ENCODE measurements at places on chromosomes 3 and 15.

DNA sequence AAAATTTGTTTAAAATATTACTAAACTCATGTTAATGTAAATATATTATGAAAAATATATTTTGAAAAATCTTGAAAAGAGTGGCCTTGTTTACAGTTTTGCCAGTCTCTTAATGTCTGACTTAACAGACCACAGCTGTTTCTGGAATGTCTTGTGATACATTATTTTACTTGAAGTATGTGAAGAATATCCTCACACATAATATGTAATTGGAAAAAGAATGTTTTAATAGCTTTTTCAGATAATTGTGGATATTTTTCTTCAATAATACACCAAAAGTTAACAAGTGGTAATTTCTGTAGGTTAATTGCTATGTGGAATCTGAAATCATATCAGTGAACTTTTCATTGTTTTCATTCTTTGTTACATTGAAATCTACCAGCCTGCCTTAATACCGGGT, 101.3 kb downstream of the UBE2E2 start:
- no peak for DNase-seq

DNA sequence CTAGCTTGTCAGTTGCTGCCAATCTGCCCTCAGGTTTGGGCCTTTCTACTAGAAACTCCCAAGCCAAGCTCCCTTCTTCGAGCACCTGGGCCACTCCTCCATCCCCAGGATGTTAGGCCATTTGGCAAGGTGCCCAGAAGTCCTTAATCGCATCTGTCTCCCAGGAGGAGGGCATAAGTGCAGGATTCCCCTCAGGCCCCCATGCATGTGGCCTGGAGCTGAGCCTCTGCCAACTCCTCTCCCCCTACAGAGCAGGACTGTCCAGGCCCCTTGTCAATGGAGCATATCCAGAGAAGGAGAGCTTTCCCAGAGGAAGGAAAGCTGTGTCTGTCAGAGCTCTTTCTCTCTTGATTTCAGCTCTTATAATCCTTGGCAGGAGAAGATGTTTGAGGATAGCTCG, 182.6 kb upstream of the ROPN1 start:
- DNase-seq = peak; percentile 98

DNA sequence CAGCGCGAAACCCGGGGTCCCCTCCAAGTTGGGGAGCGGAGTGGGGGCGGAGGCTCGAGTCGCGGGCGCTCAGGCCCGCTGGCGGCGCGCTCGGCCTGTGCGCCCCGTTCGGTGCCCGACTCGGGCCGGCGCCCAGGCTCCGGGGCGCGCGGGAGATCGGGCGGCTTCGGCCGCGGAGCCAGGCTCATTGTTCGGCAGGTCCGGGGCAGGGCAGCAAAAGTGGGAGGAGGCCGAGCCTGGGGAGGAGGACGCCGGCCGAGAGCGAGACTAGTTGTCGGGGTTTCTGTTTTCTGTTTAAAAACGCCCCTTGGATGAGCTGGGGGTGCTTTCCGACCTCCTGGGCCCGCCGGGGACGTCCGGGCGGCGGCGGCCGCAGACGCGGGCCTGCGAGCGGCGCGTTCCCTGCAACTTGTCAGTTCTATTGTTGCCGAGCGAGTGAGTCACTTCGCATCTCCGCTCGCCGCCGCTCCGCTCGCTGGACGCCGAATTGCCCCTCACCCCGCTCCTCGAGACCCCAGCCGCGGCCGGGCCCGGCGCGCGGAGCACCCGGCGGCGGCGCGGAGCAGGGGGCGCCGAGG, 676 bp downstream of the TCF12 start:
- DNase-seq = peak; percentile 82

GRCh38 chr3:161925749-161926360, 429.2 kb downstream of the OTOL1 start:
- no peak for DNase-seq

DNA sequence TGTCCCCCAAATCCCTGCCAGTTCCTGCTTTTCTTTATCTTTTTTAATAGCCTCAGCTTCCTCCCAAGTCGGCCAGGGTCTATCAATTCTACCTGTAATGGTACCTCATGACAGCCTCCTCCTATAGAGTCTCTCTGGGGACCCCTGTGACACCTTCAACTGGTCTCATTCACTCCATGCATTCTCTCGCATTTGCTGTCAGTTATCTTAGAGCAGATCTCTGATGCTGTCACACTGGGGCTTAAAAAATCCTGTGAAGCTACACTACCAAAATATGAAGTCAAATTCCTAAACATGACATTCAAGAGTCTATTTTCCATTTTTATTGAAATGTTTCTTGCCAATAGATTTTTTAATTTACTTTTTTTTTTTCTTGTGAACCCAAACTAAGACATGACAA, 5.5 kb downstream of the VPS39 start:
- no peak for DNase-seq

GRCh38 chr3:195553268-195553667, 10.1 kb upstream of the PPP1R2 start:
- DNase-seq = no peak

DNA sequence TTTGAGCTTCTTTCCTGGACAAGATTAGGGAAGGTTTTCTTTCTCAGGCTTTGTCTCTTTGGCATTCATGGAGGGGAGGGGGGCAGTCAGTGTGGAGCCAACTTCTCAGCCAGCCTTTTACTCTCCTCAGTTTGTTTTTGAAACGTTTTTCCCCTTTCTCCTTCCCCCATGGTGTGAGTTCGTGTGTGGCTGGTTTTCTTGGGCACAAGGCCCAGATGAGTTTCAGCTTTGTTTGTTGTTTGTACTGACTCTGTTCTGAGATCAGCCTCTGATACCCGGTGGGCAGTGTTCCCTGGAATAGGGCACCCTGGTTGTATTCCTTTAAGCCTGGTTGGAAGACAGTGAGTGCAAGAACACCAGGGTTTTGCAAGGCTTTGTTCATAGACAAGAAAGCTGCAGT, 168.2 kb upstream of the RARB start:
- DNase-seq = peak; percentile 20

DNA sequence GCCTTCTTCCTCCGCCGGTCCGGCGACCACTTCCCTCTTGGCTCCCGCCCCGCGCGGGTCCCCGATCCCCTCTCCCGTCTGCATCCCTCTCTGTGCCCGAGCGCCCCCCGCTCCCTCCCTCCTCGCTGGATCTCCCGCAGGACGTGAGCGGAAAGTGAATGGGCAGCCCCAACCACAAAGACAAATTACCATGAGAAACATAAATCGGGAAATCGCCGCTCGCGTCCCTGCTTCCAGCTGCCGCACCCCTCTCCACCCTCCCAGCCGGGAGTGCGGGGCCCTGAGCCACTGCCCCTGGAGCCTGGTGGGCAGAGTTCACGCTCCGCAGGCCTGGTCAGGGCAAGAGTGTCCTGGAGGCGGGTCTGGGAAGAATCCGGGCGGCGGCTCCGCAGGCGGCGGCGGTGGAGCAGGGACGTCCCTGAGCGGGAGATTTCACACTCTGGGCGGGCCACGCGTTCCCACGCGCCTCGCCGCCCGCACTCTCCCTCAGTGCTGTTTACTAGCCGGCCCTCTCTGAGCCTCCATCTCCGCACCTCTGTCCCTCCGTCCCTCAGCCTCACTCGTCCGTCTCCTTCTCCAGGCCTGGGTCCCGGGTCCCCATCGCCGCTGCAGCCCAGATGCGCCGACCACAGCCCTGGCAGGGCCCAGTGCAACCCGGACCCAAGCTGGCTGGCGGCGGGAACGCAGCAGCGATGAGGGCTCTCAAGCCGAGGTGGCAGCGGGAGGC, 835 bp downstream of the SEMA5B start:
- peak; percentile 34 for DNase-seq

GRCh38 chr3:4514321-4514720, 21.2 kb downstream of the ITPR1 start:
- DNase-seq = no peak

- no peak for DNase-seq
Measured at GRCh38 chr3:72052841-72053409, 268.0 kb upstream of the PROK2 start.

GRCh38 chr3:149879872-149880271, 66.9 kb downstream of the RNF13 start:
- peak; percentile 38 for DNase-seq

DNA sequence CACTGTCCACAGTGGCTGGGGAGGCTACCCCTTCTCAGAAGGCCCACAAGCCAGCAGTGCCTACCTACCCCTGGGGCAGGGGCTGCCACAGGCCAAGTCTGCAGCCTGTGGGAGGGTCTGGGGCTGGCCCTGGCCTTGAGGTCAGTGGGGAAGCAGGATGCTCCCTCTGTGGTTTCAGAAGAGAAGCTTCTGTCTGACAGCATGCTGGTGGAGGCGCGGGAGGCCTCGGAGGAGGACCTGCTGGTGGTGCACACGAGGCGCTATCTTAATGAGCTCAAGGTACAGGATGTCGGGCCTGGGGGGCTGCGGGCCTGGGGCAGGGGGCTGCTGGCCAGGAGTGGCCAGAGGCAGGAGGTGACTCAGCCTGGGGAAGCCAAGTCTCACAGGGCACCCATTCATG, 3.2 kb downstream of the HDAC11 start:
- no peak for DNase-seq

DNA sequence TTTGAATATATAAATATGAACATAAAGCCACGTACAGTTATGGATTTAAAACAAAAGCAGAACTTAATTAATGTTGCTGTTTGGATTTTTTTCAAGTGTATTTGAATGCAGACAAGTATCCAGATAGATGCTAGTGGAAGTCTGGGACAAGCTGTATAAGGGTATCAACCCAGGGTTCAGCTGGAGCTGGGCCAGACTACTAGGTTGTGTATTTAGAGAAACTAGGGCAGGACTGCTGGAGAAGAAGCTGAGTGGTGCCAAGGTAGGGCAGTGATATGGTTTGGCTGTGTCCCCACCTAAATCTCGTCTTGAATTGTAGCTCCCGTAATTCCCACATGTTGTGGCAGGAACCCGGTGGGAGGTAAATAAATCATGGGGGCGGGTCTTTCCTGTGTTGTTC, 189.8 kb upstream of the CTDSPL start:
- DNase-seq = no peak

DNA sequence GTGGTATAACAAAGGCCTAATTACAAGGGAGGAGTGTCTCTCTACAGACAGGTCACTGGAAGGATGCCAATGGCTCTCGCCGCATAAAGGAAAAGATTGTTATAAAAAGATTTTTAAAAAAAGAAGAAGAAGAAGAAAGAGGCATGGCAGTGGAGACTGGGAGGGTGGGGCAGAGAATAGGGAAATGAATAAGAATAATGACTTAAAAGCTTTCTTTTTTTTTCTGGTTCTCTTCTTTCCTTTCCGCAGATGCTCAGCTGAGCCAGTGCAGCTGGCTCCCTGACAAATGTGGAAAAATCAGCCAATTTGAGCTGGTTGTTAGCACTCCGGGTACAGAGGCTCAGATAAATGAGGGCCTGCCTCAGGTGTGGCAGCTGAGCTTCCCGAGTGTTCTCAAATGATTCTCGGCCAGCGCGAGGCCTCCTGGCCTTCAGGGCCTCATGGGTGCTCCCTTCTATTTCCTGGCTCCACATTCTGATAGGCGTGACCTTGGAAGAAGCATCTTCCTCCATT, 234.1 kb downstream of the RORA start:
- peak; percentile 49 for DNase-seq

DNA sequence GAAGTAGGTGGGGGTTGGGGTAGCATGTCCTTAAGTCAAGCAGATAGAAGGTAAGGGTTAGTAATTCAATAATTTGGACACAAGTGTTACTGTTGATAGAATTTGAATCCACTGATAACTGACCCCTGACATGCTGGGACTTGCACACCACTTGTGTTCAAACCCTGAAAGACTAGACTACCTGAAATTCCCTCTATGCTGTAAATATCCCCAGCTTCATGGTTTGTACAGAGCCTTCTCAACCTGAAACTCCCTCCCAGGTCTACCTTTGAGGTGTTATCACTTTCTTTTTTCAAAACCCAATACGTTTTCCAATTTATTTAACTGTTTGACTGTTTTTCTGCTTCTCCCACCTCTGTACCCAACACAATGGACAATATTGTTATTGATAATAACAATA, 459.6 kb downstream of the NLGN1 start:
- no peak for DNase-seq

GRCh38 chr3:54665016-54665600, 262.8 kb downstream of the LRTM1 start:
- DNase-seq = no peak

DNA sequence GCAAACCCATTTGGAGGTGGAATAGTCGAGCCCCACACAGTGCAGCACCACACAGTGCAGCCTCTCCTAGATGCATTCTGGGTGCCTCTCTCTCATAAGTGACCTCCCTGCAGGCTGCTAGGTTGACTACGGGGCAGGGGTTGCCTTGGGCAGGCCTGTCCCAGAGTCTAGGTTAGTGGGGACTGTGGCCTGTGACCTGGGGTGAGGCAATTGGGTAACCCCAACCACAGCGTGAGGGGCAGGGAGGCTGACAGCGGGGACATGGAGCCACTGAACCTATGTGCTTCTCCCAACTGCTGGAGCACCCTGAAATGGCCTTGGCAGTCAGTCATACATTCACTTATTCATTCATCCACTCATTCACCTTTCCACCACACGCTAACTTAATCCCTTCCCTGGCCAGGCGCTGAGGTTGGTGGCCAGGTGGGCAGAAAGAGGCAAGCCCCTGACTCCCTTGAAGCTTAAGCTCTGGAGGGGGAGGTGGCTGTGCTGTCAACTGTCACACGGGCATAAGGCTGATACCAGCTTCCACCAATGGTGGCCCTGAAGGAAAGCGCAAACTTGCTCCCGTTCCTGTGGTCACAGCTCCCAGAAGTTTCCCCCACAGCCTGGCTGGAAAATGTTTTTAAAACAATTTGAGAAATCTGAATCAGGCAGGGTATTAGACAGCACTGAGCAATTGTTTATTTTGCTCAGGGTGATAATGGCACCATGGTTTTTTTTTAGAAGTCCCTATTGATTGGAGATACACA, 46.2 kb downstream of the WNT7A start:
- no peak for DNase-seq

- DNase-seq = no peak
Measured at GRCh38 chr3:71488391-71488809, 95.1 kb downstream of the FOXP1 start.

GRCh38 chr15:28936481-28936881, 50.7 kb downstream of the APBA2 start:
- DNase-seq = no peak

GRCh38 chr3:147412917-147413685, 3.9 kb downstream of the ZIC1 start:
- DNase-seq = no peak

GRCh38 chr3:159453036-159453435, 535.6 kb upstream of the IL12A start:
- no peak for DNase-seq

- no peak for DNase-seq
Measured at GRCh38 chr3:142046320-142047020, 102.9 kb downstream of the TFDP2 start.

DNA sequence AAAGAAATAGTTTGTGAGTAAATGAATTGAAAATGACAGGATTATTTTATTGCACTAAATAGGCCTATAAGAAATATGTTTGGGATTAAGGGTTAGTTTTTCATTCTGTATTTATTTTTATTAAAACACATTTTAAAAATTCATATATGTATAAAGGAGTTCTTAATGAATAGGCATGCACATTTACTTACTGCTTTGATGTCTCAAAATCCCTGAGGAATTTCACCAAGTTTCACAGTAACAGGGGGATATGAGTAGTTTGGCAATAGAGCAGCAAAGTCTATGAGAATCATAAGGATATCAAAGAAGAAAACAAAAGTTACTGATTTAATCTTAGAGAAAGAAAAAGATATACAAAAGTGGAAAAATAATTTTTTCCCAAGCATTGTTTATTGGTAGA, 411.7 kb downstream of the NAALADL2 start:
- peak; percentile 49 for DNase-seq

All from NCI-H69 (cell line).